NT2/D1 (cell line): ENCODE measurements at places on chromosomes 4 and X.

GRCh38 chrX:39499996-39500395 is 597.8 kb downstream of the BCOR start:
- no peak for DNase-seq

- peak; percentile 32 for DNase-seq
These were observed 35.8 kb downstream of the GPM6A start for GRCh38 chr4:175776217-175776616.

- DNase-seq: no peak
These were observed 1956.8 kb upstream of the PCDH10 start for GRCh38 chr4:131192318-131192717.

DNA sequence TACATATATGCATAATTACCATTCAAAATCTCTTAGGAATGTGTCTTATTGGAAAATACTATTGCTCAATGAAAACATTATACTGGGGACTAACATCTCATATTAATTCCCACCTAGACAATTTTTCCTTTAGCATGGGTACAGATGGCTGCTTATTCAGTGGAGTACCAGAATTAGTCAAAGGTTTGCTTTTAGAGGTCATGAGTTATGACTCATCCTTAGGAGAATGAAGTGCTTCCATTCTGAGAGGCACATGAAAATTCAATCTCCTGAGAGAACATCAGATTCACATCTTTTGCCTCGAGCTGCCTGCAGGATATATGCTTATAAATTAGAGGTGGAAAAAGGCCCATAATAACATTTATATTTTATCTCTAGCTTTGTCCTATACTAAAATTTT is 378.0 kb upstream of the DMD start:
- no peak for DNase-seq

DNA sequence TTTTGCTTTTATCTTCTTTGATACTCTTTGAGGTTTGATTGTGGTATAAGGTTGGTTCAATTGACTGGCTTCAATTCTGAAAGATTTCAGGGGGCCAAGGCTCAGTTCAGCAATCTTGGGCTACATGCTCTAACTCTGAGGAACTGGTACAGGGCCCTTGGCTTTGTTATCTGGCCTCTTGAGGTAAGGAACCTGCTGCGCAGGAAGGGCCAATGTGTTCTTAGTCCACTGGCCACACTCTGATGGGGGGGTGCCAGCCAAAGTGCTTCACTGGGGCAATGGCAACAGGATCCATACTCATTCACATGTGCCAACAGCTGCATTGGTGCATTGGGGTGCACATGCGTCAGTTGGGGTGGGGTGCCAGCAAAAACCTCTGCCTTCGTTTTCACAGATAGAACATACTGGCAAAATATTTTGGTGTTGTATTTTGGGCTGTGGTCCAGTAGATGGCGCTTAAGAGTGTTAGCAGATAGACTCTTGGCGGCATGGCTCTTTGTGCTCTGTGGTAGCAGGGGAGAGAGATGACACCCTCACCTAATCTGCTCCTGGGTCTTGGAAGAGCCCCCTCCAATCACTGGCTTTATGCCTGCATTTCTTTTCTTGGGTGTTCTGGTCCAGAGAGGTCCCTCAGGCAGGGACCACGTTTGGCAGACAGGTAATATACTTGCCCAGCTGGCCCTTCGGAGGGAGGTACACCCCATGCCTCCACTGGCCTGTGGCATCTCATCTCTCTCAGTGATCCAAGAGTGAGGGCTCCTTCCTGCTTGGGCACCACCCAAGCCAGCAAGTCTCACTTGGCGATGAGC is 42.9 kb downstream of the NDST3 start:
- peak; percentile 13 for DNase-seq

- DNase-seq: no peak
These were observed 73.1 kb downstream of the MAGEB17 start for GRCh38 chrX:16240231-16240905.

- DNase-seq: no peak
These were observed 347.4 kb downstream of the BMPR1B start for GRCh38 chr4:95105112-95105511.

- DNase-seq: no peak
These were observed 33.9 kb upstream of the BLTP1 start for GRCh38 chr4:122118243-122118642.

GRCh38 chrX:153777261-153778090 is 3.4 kb upstream of the SRPK3 start:
- DNase-seq: no peak

- no peak for DNase-seq
These were observed 226.9 kb downstream of the ARHGAP24 start for GRCh38 chr4:85701861-85702321.

DNA sequence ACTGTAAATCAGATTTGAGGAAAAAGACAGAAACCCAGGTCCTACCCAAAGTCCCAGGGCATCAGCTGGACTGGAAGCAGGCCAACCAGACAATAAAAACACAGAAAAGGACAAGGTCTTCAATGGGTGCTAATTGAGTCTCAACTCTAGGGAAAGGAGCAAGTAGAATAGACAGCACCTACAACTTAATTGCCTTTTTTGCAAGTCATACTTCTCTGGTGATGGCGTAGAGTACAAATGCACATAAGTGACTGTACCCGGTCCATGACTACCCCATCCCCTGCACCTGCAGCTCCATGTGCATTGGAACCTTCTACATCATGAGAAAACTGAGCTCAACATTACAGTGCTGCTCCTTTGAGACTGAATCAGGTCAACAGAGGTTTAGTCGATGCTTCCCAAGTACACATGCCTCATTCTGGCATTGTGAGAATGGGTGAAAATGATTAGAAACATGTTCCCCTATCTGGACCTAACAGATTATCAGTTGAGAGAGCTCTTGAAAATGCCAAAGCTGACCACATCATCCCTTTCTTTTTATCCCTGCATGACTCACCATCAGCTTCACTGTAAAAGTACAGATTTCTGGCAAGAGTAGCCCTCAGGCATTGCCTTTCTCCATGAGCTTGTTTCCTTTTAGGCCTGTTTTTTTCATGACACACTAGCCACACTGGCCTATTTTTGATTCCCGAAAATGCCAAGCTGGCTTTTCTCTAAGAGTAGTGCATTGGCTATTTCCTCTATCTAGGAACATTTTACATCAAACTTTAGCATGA is 298.3 kb downstream of the HS3ST1 start:
- no peak for DNase-seq

GRCh38 chrX:13876652-13877051 is 59.8 kb upstream of the GPM6B start:
- DNase-seq: no peak

DNA sequence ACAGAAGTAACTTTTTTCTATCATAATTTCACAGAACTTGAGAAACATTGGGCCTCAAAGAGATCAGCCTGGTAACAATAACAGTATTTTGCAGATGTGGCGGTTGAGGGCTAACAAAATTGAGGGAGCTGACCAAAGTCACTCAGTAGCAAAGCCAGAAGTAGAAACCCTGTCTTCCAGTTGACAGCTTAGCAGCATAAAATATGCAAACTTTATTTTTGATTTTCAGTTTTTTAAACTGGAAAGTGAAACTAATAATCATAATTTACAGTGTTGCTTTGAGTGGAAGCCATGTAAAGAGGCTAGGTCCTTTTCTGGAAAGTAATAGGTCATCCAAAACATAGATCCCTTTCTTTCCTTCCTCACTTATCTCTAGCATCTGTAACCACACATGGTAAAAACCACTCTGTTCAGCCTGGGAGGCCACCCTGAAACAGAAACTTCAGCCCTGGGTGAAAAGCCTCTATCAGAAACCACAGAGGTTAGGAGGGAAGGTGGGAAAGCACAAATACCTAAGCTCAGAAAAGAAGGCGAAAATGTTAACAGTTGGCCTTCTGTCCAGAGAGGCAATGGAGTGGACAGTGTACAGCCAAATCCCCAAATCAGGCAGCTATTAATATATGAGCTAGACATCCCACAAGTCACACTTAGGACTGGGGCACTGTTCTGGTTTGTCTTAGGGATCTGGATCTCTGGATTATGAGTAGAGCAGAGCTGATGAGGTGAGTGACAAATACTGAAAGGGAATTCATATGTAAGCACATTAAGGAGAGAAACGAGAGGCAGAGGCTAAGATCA is 61.1 kb upstream of the ARSJ start:
- no peak for DNase-seq

DNA sequence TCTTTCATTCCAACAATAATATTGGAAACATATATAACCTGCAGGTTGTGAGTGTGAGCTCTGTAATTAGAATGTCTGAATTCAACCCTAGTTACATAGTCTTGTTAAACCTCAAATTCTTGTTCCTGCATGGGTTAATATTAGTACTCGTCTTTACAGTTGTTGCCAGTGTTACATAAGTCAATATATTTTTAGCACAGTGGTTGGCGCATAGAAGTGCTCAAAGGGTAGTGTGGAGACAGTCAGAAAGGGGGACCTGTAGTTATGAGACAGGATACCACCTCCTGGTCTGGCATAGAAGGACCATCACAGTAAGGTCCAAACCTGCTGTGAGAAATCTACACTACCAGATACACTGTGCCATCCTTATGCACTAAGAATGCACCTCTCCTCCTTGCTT is 1045.9 kb upstream of the SLIT2 start:
- DNase-seq: no peak

GRCh38 chr4:45661893-45662292 is 462.0 kb downstream of the GABRG1 start:
- DNase-seq: no peak

GRCh38 chrX:67587946-67588624 is 44.3 kb downstream of the AR start:
- no peak for DNase-seq

GRCh38 chr4:2172627-2173231 is 69.2 kb downstream of the HAUS3 start:
- DNase-seq: no peak

- no peak for DNase-seq
These were observed 10.4 kb upstream of the CLCN4 start for GRCh38 chrX:10146346-10146745.

GRCh38 chr4:82043081-82043808 is 330.5 kb downstream of the HNRNPD start:
- no peak for DNase-seq

DNA sequence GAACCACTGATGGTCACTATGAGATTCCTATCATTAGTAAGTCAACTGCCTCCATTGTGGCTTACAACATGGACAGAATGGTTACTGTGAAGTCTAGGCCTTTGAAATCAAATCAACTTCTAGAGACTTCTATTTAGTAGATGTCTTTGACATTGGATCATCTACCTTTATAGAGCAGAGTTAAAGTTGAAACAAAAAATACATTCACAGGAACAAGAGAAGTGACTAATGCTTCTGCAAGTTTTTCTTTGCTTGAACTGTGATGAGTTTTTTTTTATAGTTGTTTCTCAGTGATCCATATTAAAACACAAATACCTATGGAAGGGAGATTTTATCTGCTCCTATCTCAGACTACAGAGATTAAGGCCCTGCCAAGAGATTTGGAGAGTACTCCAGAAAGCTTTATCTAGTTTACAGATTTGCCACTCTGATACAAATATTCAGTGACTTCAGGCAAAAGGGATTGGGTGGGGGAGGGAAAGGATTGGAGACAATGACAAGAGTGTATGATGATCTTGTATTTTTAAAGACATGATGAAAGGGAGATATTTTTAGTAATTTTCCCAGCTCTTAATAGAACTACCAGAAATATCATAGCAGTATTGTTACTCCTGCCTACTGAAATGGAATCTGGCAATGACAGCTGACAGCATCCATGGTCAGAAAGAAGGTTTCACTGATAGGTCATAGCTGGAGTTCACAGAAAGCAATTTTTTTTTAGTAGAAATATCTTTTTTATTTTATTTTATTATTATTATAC is 16.0 kb upstream of the EPGN start:
- no peak for DNase-seq

GRCh38 chr4:156390599-156391324 is 437.1 kb upstream of the CTSO start:
- no peak for DNase-seq

- DNase-seq: no peak
These were observed 72.9 kb downstream of the LRP2BP start for GRCh38 chr4:185322803-185323202.

GRCh38 chr4:48954314-48954713 is 31.8 kb upstream of the CWH43 start:
- DNase-seq: peak; percentile 22

GRCh38 chr4:98126141-98126540 is 17.1 kb downstream of the STPG2 start:
- no peak for DNase-seq

- no peak for DNase-seq
These were observed 72.9 kb upstream of the FABP2 start for GRCh38 chr4:119394826-119395225.

GRCh38 chr4:186726426-186727168 is 2.9 kb upstream of the FAT1 start:
- DNase-seq: no peak

- DNase-seq: no peak
These were observed 244.2 kb upstream of the MAB21L2 start for GRCh38 chr4:150337734-150338133.
